ENCODE measurements at places on chromosomes 4 and X.

DNA sequence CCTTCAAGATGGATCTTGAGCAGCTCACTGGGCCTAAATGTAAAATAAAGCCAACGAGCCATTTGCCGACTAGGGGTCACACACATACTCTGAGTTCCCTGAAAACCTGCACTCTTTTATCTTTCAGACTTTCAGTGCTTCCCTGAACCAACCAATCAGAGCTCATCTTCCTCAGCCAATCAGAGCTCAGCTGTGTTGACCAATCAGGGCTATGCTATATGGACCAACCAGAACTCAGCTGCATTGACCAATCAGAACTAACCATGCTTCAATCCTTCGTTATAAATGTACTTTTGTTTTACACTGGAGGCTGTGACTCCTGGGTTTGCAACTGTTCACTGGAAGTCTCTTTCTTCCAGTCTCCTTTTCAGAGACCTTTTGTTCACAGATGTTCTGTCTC is 19.3 kb downstream of the SLC25A53 start:
- DNase-seq = no peak

GRCh38 chr4:159787901-159788300 is 685.0 kb downstream of the RAPGEF2 start:
- DNase-seq = peak; percentile 3

GRCh38 chr4:168667376-168667775 is 170.5 kb downstream of the PALLD start:
- no peak for DNase-seq

GRCh38 chr4:123856689-123857545 is 460.3 kb downstream of the SPRY1 start:
- DNase-seq = peak; percentile 16

- no peak for DNase-seq
These were observed 242.4 kb downstream of the ARHGAP24 start for GRCh38 chr4:85717351-85717750.
